Stimulated activated CD8-positive, alpha-beta memory T cell treated with anti-CD3 and anti-CD28 coated beads, Interleukin-4, amount 100 ng/mL, for 48 hours (primary cell): ENCODE measurements at places on chromosomes 7 and 10.

- DNase-seq: peak; percentile 30
Measured at GRCh38 chr7:37732253-37732652, 48.7 kb downstream of the GPR141 start.

- no peak for DNase-seq
Measured at GRCh38 chr10:130218936-130219335, 82.7 kb downstream of the GLRX3 start.

DNA sequence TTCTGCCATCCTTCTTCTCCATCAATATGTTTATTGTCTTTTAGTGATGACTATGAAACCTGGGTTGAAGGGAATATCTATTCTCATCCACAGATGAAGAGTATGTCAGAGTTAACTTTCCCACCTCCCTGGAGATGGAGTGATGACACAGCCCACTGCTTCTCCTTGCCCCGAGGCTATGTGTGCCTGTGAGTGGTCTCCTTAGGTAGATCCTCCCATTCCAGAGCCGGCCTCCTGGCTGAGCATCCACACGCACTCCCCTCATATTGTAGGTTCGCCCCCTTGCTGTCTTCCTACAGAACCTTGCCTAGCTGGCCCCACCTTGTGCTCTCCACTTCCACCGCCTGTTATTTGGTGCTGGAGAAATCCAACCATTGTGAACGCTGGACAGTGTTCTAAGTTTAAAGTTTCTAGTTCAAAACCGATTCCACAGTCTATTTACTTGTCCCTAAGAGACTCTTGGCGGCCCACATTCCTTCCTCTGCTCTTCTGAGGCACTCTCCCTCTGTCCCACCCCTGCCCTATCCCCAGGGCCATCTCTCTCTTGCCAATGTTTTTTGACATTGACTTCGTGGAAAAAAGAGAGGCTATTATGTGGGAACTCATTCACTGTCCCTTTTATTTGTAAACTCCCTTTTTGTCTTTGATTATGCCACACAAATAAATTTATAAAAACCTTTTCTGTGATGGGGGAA, 168.0 kb downstream of the ZNF438 start:
- no peak for DNase-seq

- DNase-seq: no peak
Measured at GRCh38 chr10:130746311-130746710, 565.2 kb downstream of the TCERG1L start.

GRCh38 chr7:104980841-104981671, 32.9 kb upstream of the KMT2E start:
- no peak for DNase-seq

DNA sequence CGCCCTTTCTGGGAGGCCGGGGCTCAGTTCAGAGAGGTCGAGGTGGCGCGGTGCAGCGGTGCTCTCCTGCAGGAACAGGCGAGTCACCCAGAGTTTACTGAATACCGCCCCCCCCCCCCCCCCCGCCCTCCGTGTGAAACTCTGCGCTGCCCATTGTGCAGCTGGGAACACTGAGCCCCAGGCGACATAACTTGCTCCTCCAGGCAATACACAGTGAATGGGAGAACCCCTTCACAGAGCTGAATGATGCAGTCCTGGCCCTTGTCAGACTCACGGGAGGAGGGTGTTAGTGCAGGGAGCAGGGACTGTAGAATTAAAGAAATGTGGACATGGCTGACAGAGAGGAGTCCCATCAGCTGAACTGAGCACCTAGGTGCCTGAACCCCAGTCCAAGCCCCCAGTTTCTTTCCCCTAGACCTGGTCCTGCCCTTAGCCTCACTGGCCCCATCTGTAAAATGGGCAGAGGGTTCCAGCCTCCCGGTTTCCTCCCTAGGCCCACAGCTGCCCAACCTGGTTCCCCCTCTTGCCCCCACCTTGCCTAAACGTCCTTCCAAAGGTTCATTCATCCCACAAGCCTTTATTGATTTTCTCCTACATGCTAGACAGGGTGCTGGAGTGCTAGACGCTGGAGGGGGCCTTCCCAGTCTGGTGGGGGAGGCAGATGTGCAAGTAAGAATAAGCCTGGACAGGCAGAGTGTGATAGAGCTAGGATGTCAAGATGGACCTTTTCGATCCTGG, 869 bp upstream of the LOXL4 start:
- no peak for DNase-seq

DNA sequence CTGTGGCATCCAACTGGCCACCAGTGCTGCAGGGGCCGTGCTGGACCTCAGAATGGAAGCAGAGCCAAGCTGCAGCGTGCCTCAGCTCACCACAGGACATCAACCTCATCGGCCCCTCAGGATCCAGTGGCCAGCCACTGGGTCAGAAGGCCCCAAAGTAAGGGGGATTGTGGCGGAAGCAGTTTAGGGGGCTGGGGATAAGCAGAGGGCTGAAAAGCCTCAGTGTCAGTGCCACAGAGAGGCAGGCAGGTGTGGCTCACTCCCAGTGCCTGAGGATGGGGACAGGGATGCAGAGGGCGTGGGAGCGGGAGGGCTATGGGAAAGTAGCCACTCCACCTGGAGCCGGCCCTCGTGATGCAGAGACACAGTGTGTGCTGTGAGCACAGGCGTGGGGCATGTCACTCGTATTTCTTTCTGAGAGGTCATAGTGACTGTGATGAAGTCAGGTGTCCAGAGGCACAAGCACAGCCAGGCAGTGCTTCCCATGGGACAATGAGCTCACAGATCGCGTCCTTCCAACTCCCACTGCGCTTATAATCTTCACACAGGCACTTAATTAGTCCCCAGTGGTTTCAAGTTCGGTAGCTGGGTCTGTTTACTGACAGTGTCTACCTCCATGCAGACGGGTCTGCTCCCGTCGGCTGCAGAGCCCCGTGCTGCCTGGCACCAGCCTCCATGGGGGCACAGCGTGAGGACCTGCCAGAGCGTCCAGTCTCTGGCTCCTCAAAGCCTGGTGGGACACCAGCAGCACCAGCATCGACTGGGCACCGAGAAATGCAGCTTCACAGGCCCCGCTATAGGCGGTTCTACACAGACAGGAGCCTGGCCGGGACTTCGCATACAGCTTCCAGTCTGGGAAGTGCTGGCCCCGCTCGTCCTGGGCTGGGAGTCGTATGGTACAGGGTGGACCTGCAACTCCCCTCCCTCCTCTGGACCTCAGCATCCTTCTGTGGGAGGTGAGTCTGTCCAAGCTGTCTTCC, 42.9 kb upstream of the CNPY1 start:
- no peak for DNase-seq
